ENCODE measurements at places on chromosomes 3 and 15.

GRCh38 chr3:112611752-112612515, 29.0 kb downstream of the CCDC80 start:
- no peak for DNase-seq

- DNase-seq, result no peak
Measured at GRCh38 chr15:74229686-74230085, 6.4 kb upstream of the CCDC33 start.

- no peak for DNase-seq
Measured at GRCh38 chr3:197692641-197693040, 44.1 kb downstream of the RUBCN start.

- DNase-seq, result no peak
Measured at GRCh38 chr3:178480274-178480673, 56.0 kb upstream of the KCNMB2 start.

GRCh38 chr3:69005071-69005790, 8.3 kb downstream of the EOGT start:
- no peak for DNase-seq

- peak; percentile 29 for DNase-seq
Measured at GRCh38 chr15:89647191-89647851, 7.9 kb downstream of the KIF7 start.

GRCh38 chr15:31360843-31361763, 34.5 kb downstream of the KLF13 start:
- DNase-seq, result no peak

- DNase-seq, result no peak
Measured at GRCh38 chr3:81776643-81777042, 15.2 kb upstream of the GBE1 start.

DNA sequence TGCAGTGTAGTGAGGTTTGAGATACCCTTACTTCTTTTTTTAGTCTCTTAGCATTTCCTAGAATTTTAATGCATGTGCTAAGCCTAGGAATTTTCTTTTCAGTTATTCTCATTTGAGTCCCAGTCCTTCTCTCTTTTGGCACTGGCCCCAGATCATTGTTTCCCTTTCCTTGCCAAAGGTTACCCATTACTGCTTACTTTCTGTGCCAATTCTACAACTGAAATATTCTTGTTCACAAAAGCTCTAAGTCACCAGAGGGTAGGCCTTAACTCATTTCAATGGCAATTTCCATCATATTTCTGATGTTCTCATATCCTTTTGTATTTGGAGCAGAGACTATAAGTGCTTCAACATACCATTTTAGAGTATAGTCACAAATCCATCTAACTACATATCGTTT, 199.6 kb upstream of the CBLB start:
- DNase-seq, result no peak

DNA sequence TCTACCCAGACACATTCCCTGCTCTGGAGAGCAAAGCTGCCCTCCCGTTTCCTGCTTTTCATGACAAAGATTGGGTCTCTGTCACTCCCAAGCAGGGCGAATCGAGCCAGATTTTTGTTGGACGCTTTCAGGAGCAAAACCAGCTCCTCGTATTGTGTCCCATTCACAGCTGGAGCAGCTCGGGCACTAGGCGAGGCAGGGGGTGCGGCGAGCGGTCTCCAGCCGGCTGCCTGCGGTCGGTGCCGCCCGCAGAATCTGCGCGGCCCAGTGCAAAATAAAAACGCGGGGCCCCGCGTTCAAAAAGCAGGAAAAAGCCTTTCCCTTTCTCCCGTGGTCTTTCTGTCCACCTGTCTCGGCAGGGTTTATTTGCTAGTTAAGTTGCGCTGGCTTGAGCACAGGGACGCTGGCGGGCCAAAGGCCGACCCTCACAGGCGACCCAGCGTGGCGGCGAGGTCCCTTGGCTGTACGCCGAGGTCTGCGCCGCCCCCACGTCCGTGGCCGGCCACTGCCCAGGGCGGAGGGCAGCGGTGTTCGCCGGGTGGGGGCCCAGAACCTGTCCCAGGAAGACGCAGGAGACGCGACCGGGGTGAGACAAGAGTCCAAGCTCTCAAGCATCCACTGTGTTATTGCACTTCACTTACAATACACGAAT, 71.2 kb downstream of the CYP19A1 start:
- DNase-seq, result no peak

GRCh38 chr3:84717894-84718293, 240.9 kb upstream of the CADM2 start:
- DNase-seq, result no peak

- DNase-seq, result no peak
Measured at GRCh38 chr3:136658946-136659682, 93.1 kb downstream of the STAG1 start.

DNA sequence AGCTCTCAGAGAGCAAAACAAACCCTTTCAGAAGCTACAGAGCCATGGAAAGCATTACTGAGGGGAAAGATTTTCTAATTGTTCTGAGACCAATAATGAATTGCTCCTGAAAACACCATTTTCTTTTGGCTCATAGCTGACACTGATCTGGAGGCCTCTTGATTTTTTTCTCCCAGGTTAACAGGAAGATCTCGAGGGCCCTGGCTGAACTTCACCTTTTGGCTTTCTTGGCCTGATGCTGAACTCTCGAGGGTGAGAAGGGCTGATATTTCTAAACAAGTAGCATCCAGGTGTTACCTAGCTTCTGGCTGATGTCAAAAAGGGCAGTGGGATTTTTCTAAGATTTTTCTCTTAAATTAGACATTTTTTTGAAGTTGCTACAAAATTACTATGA, 19.9 kb upstream of the NFKBIZ start:
- DNase-seq, result no peak

GRCh38 chr15:96692826-96693225, 362.3 kb downstream of the NR2F2 start:
- DNase-seq, result no peak

All from activated CD4-positive, CD25-positive, alpha-beta regulatory T cell (primary cell).